ENCODE measurements at places on chromosomes 3 and 15.

- DNase-seq: no peak
Observed at GRCh38 chr15:91857772-91858171, 4.3 kb downstream of the SLCO3A1 start.

- peak; percentile 8 for DNase-seq
Observed at GRCh38 chr15:59237924-59238331, 31.3 kb downstream of the LDHAL6B start.

- DNase-seq: no peak
Observed at GRCh38 chr15:56472278-56472677, 7.3 kb upstream of the MNS1 start.

GRCh38 chr15:57517030-57517671 lies 74.6 kb upstream of the MYZAP start:
- DNase-seq: no peak

DNA sequence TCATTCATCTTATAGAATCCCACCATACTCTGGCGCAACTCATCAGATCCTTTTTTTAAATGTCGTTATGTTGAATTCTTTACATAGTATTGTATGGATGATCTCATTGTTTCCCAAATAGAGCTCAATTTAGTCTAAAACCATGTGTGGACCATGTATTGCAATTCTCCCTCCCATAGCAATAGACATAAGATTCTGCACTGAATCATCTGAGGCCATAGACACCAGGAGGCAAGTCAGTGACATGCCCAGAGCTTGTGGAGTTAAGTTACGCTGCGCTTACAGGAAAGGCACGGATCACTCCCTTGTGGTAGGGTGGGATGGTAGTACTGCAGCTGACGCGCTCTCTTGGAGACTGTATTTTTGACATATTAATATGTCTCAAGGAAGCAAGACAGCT lies 211.0 kb downstream of the GABRB3 start:
- DNase-seq: peak; percentile 69

DNA sequence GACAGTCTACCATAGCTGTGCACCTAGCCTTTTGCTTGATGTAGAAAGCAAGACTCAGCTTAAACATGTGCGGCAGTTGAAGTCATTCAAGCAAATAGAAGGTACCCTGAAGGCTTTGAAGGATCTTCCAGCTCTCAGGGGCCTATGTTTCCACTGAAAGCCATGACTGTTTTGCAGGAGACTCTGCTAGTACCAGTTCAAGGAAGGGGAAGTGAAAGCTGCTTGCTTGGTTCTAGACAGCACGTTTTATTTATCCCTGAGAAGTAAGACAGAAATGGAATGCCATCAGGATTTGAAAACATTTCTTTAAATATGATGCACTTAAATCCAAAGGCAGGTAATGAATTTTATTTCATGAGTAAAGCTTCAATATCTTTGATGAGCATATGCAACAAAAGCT lies 311.4 kb downstream of the PDCD6IP start:
- no peak for DNase-seq

- DNase-seq: peak; percentile 53
Observed at GRCh38 chr15:85030301-85030929, 48.8 kb downstream of the PDE8A start.

DNA sequence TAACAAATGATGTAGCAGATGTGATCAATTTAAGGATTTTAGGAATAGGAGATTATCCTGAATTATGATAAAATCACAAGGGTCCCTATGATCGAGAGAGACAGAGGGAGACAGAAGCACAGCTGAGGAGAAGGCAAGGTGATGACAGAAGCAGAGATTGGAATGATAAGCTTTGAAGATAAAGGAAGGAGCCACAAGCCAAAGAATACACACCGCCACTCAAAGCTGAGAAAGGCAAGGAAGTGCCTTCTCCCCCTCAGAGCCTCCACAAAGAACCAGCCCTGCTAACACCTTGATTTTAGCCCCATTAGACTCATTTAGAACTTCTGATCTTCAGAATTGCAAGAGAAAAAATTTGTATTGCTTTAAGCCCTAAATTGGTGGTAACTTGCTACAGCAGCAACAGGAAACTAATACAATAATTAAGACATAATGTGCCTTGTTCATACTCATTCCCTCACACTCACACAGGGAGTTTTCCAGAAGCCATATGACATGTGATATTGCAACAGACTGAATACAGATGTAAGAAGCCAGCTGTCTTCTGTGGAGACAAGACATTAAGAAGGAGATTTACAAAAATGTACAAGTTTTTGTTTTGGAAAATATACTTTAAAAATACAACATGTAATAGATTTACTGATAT lies 38.2 kb downstream of the TRANK1 start:
- no peak for DNase-seq

DNA sequence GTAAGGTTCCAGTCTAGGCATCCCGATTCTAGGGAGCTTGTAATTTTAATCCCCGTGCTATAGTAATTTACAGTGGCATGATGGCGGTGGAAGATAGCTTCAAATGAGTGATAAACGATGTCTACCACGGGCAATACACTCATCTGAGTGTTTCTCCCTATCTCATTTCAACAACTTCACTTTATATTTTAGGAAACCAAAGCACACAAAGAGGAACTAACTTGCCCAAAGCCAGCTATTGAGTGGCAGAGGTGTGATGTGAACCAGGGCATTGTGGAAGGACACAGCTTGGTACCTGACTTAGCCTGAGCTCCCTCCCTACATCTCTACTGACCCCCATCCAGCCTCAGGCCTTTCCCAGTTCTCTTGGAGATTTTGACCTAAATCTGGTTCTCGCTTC lies 16.9 kb upstream of the FILIP1L start:
- no peak for DNase-seq

- no peak for DNase-seq
Observed at GRCh38 chr3:19739504-19739903, 194.5 kb downstream of the EFHB start.

- no peak for DNase-seq
Observed at GRCh38 chr3:57256844-57257243, 29.3 kb downstream of the APPL1 start.

- no peak for DNase-seq
Observed at GRCh38 chr3:158961911-158962310, 160.1 kb downstream of the MFSD1 start.

DNA sequence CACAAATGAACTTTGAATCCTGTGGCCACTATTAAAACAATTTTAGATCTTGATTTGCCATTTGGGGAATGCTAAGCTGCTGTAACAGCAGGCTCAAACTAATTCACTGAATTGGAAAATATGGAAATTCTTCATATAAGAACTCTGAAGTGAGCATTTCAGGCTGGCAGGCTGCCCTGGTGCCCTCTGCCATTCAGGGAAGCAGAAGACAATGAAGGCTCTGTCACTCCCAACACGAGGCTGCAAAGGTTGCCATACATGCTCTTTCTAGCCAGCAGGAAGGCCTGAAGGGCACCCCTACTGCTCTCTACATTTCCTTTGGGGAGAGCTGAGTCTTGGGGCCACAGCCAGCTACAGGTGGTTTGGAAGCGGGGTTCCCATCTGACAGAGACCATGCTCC lies 88.0 kb downstream of the GABRG3 start:
- DNase-seq: no peak

DNA sequence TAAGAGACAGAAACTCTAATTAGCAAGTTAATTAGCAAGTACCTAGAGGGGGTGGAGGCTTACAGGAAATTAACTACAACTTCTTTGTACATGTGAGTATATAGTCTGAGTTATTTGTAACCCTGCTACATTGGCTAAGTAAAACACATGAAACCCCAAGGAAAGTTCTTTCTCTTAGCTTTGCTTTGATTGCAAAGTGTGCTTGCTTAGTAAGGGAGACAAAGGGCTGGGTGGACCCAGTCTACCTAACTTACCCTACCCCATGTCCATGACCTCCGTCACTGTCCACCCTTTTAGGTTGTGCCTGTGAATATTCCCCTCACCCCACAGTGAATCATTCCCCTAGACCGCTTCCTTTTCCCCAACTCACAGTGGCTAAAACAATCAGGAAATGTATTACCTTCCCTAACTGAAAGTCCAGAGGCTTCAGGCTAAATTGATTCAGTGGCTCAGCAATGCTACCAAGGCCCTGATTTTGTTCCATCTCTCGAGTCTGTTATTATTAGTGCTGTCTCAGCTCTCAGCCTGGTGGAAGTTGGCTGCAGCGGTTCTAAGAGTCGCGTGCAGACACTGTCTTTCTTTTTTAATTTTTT lies 31.1 kb upstream of the RYR3 start:
- peak; percentile 33 for DNase-seq

DNA sequence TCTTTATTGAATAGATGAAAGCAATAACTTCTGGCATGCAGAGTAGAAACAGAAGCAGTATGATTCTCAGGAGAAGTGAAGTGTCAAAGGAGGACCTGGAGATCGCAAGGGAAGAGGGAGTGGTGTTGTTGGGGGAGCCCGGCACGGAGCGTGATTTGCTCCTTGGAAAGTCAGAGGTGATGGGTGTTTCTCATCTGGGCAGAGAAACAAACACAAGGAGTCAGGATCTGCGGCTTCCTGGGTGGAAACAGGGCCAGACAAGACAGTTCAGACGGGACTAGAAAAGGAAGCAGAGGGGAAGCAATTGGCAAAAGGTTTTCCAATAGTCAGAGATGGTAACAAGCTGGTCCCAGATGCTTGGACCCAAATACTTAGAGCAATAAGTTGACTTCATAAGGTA lies 34.4 kb upstream of the CCDC80 start:
- DNase-seq: no peak

GRCh38 chr3:161838021-161838420 lies 341.4 kb downstream of the OTOL1 start:
- no peak for DNase-seq

DNA sequence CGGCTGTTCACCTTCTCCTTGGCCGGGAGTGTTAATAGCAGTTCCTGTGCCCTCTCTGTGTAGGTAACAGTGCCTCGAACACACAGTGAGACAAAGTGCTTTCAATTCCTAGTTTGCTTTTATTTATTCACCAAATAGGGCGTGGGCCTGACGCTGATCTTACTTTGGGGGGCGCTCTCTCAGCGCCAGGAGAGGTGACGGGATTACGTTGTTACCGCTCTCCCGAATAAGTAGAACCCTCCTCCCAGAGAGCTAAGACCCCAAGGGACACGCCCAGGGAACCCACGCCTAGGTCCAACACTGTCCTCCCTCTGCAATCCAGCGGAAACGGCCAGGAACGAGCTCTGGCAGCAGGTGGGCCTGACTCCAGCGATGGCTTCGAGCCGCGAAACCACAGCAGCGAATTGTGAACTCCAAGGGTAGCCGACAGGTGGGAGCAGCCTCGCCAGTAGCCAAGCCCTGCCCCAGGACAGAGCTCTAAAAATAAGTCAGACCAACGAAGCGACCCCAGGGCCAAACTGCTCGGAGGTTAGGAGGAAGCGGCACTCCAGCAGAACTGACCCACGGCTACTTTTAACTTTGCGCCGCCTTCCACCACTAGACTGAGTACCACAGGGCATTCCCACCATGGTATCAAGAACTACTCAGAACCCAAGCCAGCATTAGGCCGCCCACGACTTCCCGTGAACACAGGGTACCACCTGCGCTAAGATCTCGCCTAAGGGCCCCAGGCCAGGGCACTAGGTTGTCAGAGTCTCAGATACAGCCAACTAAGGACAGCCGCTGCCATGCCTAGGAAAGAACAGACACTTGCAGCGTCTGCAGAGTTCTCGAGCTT lies 1.6 kb upstream of the SIN3A start:
- peak; percentile 38 for DNase-seq

DNA sequence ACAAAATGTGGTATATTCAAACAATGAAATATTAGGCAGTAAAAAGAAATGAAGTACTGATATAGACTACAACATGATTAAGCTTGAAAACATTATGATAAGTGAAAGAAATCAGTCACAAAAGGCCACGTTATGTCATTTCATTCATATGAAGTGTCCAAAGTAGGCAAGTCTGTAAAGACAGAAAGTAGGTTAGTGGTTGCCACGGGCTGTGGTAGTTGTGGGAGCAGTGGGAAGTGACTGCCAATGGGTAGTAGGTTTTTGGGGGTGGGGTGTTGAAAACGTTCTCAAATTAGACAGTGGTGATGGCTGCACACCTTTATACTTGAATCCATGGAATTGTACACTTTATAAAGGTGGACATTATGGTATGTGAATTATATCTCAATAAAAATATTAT lies 12.1 kb downstream of the GALNT15 start:
- DNase-seq: no peak

DNA sequence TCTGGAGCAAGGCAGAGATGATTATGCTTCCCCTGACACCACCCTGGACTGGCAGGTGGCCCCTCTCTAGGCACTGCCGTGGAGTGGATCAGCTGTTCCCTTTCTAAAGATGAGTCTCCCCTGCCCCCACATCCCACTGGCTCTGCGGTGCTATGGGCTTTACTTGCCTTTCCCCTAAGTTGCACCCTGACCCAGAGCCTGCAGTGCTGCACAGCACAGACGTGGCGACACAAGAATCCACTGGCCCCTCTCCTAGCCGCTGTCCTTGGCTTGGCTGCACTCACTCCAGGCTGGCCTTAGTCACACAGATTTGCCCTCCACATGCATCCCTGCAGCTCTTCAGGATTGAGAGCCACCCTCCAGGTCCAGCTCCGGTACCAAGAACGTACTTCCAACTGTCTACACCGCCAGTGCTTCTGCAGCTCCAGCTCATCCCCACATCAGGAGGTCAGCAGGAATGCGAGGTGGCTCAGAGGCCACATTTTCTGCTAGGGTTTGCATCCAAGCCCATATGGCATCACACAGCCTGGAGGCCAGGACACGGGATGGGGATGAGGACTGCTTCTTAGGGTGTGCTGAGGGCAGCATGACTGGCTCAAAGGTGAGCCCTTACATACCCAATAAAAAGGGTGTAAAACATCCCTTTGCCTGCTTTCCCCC lies 82.4 kb upstream of the RASGRF1 start:
- DNase-seq: no peak

DNA sequence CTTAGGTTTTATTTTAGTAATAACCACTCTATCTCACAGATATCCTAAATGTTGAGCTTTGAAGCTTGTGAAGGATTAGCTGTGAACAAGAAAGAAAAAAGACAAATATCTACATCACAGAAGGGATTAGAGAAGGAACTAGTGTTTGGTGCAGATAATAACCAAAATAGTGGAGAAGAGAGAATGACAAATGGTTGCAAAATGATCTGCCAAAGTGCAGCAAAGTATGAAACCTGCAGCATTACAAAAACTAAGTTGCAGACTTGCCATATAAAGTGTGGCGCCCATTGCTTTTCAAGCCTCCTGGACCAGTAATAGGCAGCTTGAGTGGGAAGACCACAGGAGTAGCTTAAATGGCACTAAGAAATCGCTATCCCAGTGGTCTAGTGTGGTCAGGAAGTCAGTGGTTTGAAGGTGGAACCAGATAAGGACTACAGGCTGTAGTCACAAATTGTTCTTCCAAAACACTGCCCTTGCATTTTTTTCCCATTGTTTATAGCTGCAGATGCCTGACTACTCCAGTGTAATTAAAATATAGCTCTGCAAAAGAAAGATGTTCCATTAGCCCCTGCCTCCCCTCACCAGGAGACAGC lies 20.7 kb downstream of the TPM1 start:
- DNase-seq: no peak

- no peak for DNase-seq
Observed at GRCh38 chr3:183434992-183435391, 6.6 kb upstream of the MCF2L2 start.
